ENCODE measurements at places on chromosomes 16 and 17.

DNA sequence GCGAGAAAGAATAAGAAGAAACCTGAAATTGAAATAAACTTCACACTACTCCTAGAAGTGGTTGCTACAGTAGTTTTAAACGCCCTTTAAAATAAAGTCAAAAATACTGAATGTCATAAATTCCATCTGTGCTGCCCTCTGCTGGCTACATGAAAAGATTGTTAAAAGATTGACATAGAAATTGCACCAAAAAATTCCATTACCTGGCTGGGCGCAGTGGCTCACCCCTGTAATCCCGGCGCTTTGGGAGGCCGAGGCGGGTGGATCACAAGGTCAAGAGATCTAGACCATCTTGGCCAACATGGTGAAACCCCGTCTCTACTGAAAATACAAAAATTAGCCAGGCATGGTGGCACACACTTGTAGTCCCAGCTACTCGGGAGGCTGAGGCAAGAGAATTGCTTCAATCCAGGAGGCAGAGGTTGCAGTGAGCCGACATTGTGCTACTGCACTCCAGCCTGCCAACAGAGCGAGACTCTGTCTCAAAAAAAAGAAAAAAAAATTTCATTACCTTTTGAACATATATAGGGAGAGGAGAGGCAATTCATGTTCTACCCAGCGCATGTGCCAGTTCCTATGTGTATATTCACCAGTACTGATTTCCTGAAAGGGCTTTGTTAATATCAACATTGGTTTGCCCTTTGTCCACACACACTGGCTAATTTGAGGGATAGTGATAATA, 36.5 kb downstream of the CYTH1 start:
- no peak for DNase-seq

DNA sequence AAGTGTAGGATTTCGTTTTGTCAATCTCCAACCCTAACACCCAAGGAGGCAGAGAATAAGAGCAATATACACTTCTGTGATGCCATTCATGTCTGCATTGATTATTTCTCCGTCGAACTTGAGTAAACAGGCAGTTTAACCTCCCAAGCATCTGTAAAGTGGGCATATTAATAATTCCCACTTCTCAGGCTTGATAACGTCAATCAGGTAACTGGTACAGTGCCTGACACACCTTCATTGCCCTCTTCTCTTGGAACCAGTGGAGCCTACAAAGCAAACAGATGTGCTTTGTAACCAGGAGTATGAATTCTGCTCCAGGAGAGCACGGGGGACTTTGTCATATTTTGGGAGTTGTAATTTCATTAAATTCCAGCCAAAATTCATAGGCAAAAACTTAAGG, 32.5 kb upstream of the PLCG2 start:
- no peak for DNase-seq

DNA sequence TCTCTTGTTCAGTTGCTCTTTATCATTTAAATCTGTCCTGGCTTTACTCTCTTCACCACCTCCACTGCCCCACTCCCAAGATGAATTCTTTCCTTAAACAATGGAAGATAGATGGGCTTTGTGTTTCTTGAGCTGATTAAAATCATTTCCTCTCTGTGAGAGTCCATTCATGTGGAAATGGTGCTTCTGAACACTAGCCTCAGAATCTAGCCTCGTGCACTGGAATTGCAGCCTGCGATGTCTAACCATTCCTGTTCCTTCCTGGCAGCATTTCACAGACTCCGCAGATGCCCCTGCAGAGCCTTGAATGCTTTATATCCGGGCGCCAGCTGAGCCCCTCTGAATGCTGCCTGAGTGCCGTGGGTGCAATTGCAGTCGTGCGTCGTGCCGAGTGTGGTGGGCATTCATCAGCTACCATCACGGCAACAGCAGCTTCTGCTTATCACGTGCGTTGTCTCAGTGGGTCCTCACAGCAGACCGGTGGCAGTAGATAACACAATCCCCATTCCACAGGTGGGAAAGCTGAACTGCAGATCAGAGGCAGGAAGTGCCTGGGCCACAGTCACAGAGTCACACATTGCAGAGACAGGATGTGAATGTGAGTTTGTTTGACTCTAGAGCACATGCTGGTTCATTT, 172.8 kb upstream of the WSCD1 start:
- DNase-seq, result no peak

DNA sequence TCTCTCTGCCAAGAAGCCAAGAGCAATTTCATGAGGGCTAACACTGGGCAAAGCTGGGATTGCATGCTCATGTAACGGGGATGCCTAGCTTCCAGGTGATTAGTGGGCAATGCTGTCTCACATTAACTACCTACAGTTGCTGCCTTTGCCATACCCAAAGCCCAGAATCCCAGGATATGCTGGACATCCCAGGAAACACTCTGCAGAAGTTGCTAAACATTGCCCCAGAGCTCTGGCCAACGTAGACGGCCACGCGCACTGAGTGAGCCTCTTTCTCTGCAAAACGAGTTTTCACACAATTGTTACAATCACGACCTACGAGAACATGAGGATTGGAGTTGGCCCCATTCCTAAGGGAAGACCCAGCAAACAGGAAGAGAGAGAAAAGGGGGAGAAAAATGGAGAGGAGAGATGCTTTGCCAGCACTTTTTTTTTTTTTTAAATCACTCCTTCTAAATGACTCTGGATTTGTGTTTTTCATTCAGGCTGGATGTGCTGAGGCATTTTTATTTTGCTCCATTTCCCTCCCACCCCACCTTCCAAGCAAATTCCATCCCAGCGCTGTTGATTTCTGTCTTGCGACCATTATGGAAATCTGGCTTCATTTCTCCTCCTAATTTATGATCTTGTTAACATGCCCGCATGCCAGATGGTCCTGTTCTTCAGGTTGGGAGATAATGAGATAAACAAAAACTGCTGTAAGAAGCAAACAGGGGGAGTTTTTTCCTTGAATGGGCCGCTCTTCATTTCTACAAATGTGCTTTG, 112.8 kb upstream of the DNAH9 start:
- no peak for DNase-seq

- no peak for DNase-seq
Measured at GRCh38 chr17:9331279-9332131, 244.1 kb downstream of the STX8 start.

- no peak for DNase-seq
Measured at GRCh38 chr16:77331802-77332586, 102.8 kb downstream of the ADAMTS18 start.

DNA sequence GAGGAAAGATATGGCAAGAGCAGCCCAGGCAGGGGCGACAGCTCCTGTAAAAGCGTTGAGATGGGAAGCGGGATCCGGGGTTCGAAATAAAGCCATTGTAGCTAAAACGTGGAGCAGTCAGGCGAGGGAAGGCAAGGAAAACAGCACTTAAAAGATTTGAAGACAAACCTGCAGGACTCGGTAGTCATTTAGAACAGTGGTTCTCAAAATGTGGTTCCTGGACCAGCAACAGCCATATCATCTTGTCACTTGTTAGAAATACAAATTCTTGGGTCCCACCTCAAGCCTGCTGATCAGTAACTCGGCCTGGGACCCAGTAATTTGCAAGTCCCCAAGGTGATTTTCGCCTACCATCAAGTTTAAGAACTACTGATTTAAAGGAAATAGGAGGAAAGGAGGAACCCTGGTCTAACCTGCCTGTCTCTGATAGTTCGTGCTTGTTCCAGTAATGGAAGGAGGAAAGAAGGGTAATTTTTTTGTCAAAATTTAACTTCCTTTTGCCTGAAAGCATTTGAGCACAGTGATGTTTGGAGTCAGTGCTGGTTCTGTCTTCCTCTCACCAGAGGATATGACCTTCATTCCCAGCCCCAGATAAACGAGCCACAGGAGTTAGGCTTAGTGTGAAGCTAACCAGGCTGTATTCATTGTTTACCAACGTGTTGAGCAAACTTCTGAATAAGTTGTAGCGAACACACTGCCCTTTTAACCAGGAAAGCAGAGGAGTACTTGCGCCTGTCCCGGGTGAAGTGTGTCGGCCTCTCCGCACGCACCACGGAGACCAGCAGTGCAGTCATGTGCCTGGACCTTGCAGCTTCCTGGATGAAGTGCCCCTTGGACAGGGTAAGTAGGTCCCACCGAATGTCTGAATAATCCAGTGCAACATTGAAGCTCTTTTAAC, 1.1 kb downstream of the ORC6 start:
- no peak for DNase-seq

DNA sequence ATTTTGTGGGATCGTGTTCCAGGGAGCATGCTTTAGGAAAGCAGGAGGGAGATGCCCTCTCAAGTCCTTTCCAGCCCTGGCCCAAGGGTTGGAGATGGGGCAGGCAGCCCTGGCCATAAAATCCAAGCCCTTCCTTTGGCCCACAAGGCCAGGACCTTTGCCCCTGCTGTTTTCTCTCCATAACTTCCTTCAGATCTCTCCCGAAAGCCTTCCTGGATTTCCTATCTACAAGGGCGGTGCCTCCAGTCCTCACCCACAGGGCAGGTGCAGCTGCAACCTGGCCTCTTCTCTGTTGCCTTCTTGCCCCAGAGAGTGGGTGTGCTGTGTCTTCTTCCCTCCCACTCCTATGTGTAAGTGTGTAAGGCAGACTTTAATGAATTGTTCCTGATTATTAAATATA, 8.5 kb upstream of the PDP2 start:
- DNase-seq, result no peak

GRCh38 chr17:41812381-41813151, at the start of gene FKBP10:
FKBP10 (plus strand) TSS chr17:41813004; CDS start chr17:41813035, 31 bp downstream.
- DNase-seq, result peak; percentile 46

- no peak for DNase-seq
Measured at GRCh38 chr17:62867303-62867702, 59.2 kb upstream of the MARCHF10 start.

GRCh38 chr16:73434621-73435020, 386.7 kb upstream of the ZFHX3 start:
- no peak for DNase-seq

- DNase-seq, result no peak
Measured at GRCh38 chr17:45861165-45861564, 16.5 kb downstream of the SPPL2C start.

GRCh38 chr16:89315271-89315670, 97.8 kb downstream of the ZNF778 start:
- DNase-seq, result no peak

GRCh38 chr17:39593371-39593770, 14.3 kb downstream of the NEUROD2 start:
- DNase-seq, result no peak

- no peak for DNase-seq
Measured at GRCh38 chr16:89268987-89269735, 51.7 kb downstream of the ZNF778 start.

- no peak for DNase-seq
Measured at GRCh38 chr17:81058263-81058871, 23.4 kb downstream of the BAIAP2 start.

DNA sequence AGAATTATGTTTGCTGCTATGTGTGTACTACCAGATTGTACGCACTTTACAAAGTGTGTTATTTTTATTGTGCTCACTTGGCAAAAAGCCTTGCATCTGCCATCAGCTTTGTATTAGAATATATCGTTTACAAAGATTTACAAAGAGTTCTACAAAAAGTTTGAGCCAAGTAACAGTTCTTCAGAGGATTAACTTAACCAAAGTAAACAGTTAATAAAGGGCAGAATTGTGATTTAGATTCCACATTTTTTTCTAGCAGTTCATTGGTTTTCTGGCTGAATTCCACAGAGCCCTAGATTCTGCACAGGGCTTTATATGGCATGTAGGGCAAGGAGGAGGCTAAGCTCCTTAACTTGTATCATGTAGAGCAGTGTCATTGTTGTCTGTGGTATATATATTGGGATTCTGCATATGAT, 29.4 kb downstream of the UTP18 start:
- no peak for DNase-seq

DNA sequence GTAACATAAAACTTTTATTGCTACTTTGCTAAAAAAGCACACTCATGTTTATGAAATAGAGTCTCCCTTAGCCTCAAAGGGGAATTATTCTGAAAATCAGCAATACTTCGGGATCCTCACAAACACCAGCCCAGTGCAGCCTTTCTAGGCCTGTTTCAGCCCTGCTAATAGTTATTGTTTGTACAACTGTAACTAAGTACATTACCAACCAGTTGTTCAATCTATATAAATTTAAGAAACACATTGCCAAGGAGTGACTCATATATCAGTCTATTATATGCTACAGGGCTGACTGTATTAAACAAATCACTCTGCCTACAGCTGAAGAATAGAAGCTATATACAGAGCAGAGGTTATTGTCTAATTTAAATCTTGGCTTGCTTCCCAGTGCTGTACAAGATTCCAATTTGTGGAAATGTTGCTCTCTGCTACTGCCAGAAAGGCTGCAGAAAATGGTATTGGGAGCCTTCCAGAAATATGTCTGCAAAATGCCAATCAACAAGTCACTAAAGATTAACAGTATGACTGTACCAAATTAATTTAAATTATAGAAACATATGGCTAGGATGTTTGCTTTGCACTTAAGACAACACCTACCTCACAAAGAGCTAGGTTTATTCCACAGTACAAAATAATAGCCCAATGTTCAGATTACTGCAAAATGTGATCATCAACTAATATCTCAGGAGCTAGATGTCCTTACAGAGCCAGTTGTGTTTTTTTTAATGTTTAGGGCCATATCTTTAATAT, 49.7 kb downstream of the TOX3 start:
- no peak for DNase-seq

- no peak for DNase-seq
Measured at GRCh38 chr17:333626-334396, 18.8 kb downstream of the RPH3AL start.

GRCh38 chr17:51487947-51488346, 227.6 kb downstream of the UTP18 start:
- DNase-seq, result peak; percentile 37

DNA sequence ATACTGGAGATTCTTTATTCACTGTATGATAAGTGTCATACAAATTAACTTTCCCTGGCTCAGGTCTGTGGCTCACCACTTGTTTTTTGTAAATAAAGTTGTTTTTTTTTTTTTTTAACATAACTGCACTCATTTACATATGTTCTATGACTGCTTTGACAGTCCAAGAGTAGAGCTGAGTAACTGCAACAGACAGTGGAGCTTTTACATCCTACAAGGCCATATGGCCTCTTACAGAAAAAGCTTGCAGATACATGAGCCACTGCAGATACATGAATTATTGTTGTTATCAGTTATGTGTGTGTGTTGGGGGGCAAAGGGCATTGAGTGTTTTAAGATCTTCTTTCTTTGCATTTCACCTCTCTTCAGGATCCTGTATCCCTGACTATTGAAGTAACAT, 311.7 kb downstream of the BCAS3 start:
- no peak for DNase-seq

GRCh38 chr17:78824240-78824639, 16.4 kb downstream of the USP36 start:
- DNase-seq, result no peak

- DNase-seq, result peak; percentile 78
Measured at GRCh38 chr17:80761110-80761871, 216.7 kb downstream of the RPTOR start.

DNA sequence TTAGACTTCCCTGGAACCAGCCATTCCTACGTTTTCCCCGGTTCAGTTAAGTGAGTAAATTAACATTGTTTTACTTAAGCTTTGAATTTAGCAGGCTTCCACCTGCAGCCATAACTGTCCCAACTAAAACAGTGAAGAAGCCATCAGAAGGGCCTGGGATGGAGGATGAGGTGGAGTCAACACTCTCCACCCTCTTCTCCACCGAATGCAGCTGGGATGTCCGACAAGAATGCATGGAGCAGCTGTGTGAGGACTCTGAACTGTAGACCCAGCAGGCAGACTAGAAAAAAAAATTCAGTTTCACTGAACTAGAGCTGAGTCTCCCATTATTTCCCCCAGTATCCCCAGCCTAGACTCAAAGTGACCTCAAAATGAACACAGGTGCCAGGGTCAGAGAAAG, 114.8 kb downstream of the C16orf95 start:
- DNase-seq, result no peak
